Ovary (tissue), 10 donors: ENCODE measurements at places on chromosomes 2 and 18. TPM values are rescaled to one million over a fixed set of nuclear protein-coding genes. Genes with fewer than 3 reads are reported as not detected.

- H3K27ac ChIP-seq = no peak overlapping the region
- H3K36me3 ChIP-seq = no peaks in the 10 kb centered on the region
- no peak overlapping the region for H3K4me3 ChIP-seq
- no peaks in the 10 kb centered on the region for H3K4me1 ChIP-seq
- no peak for DNase-seq
- H3K27me3 ChIP-seq = no peaks in the 10 kb centered on the region
These were observed 391.7 kb downstream of the PTPRM start for GRCh38 chr18:7958897-7959146.

The LDLRAD4 gene
- total RNA-seq = 31.6 TPM

The NEU4 gene
- 1.1 TPM for total RNA-seq

The GPR55 gene
- total RNA-seq = not detected

The MOGAT1 gene
- total RNA-seq = not detected
